ENCODE measurements at places on chromosomes 2 and 18.

DNA sequence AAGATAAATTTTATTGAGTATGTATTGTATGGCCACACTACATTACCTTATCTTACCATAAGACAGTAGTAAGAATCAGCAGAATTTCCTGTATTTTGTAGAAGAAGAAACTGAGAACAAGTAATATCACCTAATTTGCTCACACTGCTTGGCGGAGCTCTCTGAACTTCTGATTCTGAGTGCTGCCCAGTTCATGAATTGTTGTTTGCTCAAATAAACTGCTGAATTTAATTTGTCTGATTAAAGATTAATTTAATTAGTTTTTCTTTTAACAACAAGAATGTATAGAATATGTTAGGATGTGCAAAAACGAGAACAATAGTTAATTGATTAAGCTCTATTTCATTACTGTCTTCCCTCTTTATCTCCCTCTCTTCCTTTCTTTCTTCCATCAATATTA, 100.1 kb upstream of the ERBB4 start:
- no peak for DNase-seq

DNA sequence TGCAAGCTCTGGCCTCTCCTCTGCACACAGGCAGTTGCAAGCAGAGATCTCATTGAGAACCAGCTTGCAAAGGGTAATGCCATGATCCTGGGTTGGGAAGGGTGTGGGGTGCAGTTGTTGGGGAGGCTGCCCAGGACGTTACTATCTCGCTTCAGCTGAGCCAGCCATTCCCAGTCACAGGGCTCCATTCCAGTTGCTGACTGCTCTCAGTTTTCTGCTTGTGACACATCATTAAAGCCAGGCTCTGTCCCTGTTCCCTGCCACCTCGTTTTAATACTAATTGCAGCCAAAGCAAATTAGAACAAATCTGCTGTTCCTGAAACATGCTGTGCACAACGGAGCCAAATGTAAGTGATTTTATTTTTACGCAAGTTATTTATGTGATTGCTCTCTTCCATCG, 62.5 kb upstream of the SMAD2 start:
- no peak for DNase-seq

DNA sequence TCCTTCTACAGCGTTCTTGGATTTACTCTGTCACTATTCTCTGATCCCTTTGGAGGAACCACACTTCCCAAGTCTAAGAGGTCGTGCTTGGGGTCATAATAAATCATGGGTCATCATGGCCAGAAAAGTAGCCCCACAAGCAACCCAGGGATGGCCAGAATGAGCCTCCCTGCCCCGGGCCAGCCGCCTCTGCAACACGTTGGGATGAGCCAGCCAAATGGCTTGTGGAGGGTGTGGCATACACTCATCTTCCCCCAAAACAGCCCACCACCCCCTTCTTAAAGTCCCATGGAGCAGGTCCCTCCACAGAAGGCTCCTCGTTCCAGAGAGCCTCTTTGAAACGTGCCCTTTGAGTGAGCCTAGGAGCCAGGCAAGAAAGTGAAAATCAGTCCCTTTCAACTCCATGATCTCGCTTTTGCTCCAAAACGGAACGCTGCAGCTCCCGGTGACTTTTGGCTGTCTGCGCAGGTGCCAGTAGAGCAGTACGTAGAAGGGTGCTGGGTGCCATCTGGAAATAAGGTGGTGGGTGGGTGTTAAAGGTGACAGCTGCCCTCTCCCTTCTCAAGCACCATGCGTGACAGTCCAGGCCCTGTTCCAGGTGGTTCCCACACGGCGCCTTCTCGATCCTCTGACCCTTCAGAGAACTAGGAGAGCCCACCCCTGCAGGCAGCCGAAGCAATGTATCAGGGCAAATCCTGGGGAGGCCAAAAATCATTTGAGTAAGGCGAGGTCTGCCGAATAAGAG, 48.5 kb upstream of the FOSL2 start:
- no peak for DNase-seq

GRCh38 chr2:163558251-163559021, 177.4 kb downstream of the FIGN start:
- no peak for DNase-seq

- no peak for DNase-seq
Measured at GRCh38 chr18:44758861-44759631, 78.4 kb downstream of the SETBP1 start.

GRCh38 chr2:228594012-228594411, 412.5 kb upstream of the SPHKAP start:
- no peak for DNase-seq

GRCh38 chr2:160417745-160418397, 75.7 kb downstream of the RBMS1 start:
- DNase-seq, result peak; percentile 87

DNA sequence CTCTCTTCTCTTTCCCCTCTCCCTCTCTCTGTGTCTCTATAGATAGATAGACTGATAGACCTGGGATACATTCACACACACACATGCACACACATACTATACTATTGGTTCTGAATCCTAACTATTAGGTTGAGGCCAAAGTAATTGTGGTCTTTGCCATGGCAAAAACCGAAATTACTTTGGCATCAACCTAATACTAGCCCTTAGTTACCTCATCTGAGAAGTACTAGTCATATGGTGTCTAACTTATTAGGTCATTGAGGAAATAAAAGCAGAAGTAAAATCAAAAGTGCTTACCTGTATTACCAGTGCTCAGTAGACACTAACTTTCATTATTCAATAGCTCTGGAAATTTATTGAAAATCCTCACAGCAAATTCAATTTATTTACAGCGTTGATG, 451.5 kb downstream of the EPHA4 start:
- no peak for DNase-seq

DNA sequence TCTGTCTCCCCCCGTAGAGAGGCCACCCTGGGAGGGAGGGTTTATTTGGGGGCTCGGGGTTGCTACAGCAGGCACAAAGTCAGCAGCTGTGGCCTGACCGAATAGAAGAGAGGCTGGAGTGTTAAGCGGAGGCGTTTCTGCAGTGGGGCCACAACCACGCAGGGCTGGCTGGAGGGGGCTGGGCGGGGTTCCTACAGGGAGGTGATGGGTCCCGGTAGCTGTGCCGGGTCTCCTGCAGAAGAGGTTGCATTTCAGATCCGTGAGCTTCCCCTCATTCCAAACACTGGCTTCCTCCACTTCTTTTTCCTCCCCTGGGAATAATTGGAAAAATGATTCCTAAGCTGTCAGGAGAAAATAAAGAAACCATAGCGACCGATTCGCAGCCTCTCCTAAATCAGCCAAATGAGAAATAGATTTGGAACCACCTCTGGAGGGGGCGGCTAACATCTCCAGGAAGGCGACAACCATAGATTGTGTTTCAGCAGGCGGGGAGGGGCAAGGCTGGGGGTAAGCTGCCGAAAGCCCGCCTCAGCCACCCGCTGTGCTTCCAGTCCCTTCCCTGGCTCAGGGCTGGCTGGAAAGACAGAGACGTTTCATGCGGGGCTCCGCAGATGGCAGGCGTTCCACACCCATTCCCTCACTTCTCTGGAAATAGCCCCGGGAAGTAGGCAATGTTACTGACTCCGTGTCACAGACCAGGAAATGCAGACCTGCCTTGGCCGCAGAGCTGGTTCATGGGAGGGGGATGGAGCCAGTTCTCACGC, 85.6 kb upstream of the TAF1B start:
- peak; percentile 37 for DNase-seq

DNA sequence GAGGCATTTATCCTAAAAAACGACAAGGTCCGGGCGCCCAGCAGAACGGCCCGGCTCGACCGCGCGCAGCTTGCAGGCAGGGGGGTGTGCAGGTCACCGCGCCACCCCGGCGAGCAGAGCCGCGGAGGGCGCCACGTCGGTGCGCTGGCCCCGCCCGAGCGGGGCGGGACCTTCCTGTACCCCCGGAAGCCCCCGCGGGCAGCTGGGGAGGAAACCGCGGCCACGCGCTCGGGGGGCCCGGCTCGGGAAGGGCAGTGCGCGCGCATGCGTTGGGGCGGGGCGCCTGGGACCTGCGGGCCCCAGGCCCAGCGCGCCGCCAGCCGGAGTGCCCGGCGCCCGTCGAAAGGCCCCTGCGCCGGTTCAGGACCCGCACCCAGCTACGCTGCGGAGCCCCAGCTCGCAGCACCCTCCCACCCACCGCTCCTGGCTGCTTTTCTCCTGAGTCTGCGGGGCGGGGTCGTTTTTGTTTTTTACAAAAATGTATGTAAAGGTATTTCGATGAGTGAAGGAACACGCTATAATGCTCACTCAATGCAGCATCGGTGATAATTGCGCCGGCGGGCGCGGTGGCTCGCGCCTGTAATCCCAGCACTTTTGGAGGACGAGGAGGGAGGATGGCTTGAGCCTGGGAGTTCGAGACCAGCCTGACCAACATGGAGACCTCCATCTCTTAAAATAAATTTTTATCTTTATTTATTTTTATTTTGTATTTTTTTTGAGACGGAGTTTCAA, 47.7 kb upstream of the POMC start:
- DNase-seq, result peak; percentile 52

GRCh38 chr2:28470759-28471158, 25.1 kb upstream of the PLB1 start:
- no peak for DNase-seq

DNA sequence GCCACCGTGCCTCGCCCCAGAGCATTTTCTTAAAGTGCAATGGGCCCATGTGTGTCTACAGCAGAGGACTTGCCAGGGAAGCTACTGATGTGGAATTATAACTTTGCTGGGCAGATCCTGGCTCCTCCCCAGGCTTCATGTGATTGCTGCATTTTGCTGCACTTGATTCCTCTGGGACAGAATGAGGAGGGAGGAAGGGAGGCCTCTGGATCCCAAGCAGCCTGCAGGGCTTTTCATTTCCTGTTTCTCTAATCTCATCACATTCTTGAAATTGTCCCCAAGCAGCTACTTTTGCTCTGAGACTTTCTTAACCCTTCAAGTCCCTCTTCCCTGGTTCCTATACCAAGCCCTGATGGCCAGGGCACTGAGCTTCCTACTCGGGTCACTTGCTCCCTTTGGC, 134.4 kb upstream of the SEC11C start:
- peak; percentile 84 for DNase-seq

- no peak for DNase-seq
Measured at GRCh38 chr18:57433934-57434535, 1.1 kb upstream of the ONECUT2 start.

- DNase-seq, result peak; percentile 8
Measured at GRCh38 chr2:61090386-61090921, 24.8 kb downstream of the SANBR start.

DNA sequence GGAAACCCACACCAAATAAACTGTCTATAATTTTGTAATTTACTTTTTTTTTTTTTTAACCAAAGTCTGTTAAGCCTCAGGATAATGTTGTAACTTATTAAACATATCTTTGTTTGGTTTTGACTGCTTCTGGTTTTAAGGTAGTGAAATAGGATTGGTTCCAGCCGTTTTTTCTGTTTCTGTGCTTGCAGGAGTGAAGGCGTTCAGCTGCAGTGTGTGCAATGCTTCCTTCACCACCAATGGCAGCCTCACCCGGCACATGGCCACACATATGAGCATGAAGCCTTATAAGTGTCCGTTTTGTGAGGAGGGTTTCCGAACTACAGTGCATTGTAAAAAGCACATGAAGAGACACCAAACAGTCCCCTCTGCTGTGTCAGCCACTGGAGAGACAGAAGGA, 93.1 kb downstream of the ZNF236 start:
- no peak for DNase-seq

GRCh38 chr2:68371581-68371980, 6.5 kb downstream of the PLEK start:
- DNase-seq, result no peak

DNA sequence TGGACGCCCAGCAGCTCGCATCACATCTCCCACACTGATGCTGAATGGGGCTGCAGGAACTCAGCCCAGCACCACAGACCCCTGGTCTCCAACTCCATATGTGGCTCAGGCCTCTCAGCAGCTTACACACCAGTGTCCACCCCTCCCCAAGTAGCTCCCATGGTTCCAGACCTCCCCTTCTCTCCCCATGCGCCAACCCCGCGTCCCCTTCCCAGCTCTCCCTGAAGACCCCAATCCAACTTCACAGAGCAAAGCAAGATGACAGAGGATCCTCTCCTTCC, 188.9 kb downstream of the SH3BP4 start:
- no peak for DNase-seq

- no peak for DNase-seq
Measured at GRCh38 chr2:111034606-111035005, 86.1 kb upstream of the BCL2L11 start.

DNA sequence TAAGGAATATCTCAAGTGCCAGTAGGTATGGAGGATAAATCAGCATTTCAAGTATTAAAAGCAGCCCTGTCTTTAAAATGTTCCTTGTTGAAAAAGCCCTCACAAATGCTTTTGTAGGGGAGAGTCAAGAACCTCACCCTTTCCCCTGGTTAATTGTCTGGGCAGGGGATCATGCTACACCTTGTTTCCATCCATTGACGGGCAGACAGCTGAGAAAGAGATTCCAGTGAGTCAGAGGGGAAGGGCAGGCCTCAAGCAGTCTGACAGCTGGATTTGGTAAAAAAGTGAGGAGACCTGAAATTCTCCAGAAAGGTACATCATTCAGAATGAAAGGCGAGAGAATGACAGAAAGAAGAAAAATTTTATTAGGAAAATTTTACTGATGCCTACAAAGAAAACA, 203.2 kb upstream of the CYP26B1 start:
- no peak for DNase-seq

- no peak for DNase-seq
Measured at GRCh38 chr18:77395953-77396352, 146.3 kb downstream of the GALR1 start.

DNA sequence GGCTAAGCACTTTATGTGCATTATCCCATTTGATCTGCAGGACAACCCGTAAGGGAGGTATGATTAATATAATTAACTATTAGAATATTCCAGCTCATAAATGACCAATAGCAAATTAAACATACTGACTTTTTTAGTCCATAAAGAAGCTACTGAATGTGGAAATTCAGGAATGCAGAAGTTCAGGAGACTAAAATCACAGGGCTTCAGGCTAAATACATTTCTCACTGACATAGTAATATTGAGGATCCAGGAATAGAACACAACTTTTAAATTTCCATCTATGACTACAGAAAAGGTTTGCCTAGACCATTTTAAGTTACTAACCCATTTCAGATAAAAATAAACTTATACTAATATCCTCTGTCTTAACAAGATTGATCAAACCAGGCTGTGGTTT, 97.4 kb upstream of the CCDC195 start:
- no peak for DNase-seq

GRCh38 chr18:901761-902160, 2.9 kb upstream of the ADCYAP1 start:
- DNase-seq, result no peak

DNA sequence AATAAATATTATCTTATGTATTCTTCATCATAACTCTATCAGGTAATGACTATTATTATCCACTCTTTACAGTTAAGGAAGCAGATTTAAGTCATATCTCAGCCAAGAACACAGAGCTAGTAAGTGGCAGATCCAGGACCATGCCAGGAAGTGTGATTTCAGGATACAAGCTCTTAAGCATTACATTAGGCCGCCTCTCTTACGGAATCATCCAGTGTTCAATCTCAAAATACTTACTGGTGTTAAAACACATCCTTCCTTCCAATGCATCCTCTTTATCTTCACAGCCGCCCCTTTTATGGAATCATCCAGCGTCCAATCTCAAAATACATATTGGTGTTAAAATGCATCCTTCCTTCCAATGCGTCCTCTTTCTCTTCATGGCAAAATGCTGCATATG, 14.7 kb upstream of the RGPD4 start:
- DNase-seq, result no peak

- no peak for DNase-seq
Measured at GRCh38 chr2:152415796-152416195, 80.8 kb downstream of the FMNL2 start.

GRCh38 chr18:8767340-8767739, 62.0 kb downstream of the MTCL1 start:
- DNase-seq, result no peak
